Hematopoietic multipotent progenitor cell treated with erythropoietin and hydrocortisone succinate and interleukin-3 and kit ligand, for 4 days (in vitro differentiated cells): ENCODE measurements at places on chromosomes 5 and 9.

- peak; percentile 33 for DNase-seq
Observed at GRCh38 chr9:134377976-134378375, 51.7 kb downstream of the RXRA start.

DNA sequence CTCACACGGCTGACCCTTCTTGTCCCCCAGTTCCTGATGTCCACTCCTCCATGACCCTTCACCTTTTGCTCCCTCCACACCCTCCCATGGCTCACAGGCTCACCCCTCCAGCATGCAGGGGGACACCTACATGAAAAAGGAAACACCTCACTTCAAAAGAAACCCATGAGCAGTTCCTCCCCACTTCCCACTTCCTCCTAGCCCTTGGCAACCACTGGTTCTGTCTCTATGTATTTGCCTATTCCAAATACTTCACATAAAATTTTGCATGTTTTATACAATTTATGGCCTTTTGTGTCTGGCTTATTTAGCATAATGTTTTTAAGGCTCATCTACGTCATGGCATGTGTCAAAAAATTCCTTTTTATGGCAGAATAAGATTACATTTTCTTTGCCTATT, 100.2 kb upstream of the S1PR3 start:
- no peak for DNase-seq

- no peak for DNase-seq
Observed at GRCh38 chr9:8852301-8852864, 1052.8 kb upstream of the DMAC1 start.

DNA sequence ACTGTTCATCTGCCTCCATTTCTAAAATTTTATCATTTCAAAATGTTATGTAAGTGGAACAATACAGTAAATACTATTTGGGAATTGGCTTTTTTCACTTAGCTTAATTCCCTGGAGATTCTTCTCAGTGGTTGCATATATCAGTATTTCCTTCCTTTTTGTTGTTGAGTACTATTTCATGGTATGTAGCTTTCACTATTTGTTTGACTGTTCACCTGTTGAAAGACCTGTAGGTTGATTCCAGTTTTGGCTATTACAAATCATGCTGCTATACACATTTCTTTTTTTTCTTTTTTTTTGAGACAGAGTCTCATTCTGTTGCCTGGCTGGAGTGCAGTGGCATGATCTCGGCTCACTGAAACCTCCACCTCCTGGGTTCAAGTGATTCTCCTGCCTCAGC, 33.0 kb upstream of the PWWP2A start:
- no peak for DNase-seq

GRCh38 chr9:98707166-98708102, 1.3 kb downstream of the GABBR2 start:
- peak; percentile 77 for DNase-seq

- peak; percentile 77 for DNase-seq
Observed at GRCh38 chr9:96100385-96101300, 201.3 kb downstream of the HSD17B3 start.

DNA sequence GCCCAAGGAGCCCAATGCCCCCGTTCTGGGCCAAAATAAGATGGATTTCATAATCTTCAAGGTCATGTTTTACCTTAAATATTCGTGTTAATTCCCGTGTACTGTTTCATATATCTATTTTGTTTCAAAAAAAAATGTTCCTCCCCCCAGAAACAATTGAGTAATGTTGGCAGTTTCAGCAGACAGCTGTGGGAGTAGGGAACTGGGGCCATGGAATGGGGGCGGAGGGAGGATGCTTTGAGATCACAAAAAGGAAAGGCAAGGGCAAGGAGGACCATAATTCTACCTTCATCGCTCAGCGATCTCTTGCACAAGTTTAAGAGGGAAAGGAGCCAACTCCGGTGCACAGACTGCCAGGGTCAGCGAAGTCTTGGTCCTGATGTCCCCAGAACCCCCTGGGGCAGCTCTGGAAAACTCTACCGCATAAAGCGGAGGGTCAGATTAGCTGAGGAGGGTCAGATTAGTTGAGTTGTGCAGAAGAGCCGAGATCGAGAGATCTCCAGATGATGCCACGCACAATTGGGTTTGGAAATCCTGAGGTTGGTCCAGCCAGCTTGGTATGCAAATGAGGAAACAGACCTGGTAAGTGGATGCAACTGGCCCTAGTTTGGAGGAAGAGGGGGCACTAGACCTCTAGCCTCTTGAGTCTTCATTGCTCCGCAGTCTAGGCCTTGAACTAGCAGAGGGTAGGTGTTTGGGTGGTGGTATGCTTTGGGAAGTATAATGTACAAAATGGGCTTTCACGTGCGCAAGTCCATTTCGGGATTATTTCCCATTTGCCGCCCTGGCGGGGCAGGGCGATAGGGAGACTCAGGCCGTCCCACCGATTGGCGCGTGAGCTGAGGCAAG, 24.0 kb downstream of the CDKN2A start:
- no peak for DNase-seq

DNA sequence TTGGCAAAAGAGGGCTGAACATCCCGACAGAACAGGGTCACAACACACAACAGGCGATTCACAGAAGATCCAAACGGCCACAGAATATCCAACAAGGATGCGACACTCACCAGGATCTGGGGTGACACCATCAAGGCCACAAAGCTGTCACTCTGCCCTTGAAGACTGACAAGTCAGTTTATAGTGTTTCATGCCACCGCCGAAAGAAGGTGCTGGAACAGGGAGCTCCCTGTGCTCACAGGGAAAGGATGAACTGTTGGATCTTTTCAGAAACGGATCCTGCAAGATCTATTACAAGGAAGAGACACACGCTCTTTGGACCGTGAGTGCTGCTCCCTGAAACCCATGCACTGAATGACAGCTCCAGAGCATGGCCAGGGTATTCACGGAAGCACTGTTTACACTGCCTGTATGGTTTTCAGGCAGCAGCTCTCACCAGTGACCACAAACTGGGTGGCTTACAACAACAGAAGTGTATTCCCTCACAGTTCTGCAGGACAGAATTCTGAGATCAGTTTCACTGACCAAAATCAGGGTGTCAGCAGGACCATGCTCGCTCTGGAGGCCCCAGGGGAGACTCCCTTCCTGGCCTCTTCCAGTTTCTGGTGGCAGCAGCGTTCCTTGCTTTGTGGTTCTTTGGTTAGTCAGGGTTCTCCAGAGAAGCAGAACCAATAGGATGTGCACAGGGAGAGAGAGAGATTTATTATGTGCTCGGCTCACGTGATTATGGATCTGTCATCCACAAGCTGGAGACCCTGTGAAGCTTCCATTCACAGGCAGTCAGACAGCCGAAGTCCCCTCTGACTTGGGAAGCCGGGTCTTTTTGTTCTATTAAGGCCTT, 52.8 kb downstream of the SEMA4D start:
- no peak for DNase-seq

DNA sequence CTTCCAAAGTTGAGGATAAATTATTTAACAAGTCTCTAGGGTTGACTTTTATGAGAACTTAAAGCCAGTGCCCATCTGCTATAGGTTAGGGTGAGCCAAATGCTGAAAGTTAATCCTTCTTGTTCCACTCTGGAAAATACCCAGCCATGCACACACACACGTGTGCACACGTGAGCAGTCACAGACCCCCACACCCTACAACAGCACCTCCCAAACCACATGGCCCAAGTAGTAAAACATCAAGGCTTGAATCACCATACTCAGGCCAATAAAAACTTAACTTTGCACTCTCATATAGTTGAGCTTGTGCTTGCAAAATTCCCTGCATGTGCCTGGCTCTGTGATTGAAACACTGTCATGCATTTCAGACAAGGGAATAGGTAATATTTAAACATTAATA, 467.6 kb downstream of the ARHGEF28 start:
- DNase-seq = no peak

DNA sequence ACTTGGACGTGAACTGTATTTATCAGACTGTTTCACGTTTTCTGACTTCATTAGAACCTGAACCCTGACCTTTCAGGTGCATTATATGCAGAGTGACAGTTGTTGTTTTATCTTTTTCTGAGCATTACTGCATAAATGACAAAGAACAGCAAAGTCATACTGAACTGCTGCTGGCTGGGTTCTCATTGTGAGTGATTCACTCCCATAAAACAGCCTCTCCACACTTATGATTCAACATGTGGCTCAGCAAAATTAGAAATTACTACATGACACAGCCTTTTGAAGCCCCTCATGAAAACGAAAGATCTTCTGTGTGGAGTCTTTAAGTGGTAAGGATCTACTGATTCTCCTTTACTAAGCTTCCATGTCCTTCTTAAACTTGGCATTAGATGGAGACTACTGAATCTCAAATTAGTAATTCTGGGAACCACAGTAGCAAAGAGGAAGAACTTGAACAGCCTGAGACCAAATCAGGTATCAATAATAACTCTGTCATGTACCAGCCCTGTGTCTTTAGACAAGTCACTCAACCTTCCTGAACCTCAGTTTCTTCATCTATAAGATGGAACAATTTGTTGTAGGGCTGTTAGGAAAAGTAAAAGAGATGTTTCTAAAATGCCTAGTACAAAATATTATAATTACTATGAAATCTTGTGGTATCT, 172.3 kb upstream of the GNA14 start:
- peak; percentile 56 for DNase-seq

GRCh38 chr9:121671612-121672155, 20.2 kb downstream of the DAB2IP start:
- no peak for DNase-seq
